ENCODE measurements at places on chromosomes 16 and 17. TPM values are rescaled to one million over a fixed set of nuclear protein-coding genes. Genes with fewer than 3 reads are reported as not detected.

- DNase-seq, result no peak
Measured at GRCh38 chr17:8685381-8685780, 54.9 kb upstream of the MYH10 start.

GRCh38 chr16:70160388-70160787, 13.2 kb upstream of the CLEC18C start:
- DNase-seq, result no peak

GRCh38 chr17:66138120-66138519, 53.8 kb downstream of the CEP112 start:
- DNase-seq, result no peak

- no peak for DNase-seq
Measured at GRCh38 chr16:26744430-26744829, 322.3 kb upstream of the C16orf82 start.

DNA sequence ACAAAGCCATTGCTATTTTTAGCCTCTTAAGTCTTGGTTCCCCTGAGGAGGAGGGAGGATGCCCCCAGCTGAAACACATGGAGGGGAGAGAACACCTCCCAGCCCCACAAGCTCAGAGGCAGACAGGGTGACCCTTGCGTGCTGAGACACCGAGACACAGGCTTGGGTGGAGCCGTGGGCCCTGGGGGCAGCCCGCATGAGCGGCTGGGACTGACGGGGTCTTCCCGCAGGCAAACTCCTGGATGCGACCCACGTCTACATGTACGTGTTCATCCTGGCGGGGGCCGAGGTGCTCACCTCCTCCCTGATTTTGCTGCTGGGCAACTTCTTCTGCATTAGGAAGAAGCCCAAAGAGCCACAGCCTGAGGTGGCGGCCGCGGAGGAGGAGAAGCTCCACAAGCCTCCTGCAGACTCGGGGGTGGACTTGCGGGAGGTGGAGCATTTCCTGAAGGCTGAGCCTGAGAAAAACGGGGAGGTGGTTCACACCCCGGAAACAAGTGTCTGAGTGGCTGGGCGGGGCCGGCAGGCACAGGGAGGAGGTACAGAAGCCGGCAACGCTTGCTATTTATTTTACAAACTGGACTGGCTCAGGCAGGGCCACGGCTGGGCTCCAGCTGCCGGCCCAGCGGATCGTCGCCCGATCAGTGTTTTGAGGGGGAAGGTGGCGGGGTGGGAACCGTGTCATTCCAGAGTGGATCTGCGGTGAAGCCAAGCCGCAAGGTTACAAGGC, 9.8 kb downstream of the SLC16A3 start:
- peak; percentile 80 for DNase-seq

- no peak for DNase-seq
Measured at GRCh38 chr16:64962786-64963185, 159.1 kb downstream of the CDH11 start.

DNA sequence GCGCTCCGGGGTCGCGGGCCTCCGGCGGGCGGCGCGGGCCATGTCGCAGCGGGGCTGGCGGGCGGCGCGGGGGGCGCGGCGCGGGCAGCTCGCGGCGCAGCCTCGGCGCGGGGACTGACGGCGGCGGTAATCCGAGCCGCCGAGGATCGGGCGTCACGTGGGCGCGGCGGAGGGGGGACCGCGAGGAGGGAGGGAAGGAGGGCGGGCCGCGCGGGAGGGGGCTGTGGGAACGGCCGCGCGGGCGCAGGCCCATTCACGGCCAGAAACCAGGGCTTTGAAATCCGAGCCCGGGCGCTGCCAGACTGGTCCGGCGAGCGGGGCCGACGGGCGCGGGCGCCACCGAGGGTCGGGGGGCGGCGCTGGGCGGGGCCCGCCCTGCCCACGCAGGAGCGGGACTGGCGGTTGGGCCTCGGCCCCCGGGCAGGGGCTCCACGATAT, at the start of gene MTSS2:
Gene MTSS2 (minus strand): TSS at position 116 of the 438 bp plus-strand sequence. CDS start 262 bp downstream, outside the sequence.
- DNase-seq, result peak; percentile 87

GRCh38 chr16:3140603-3141427, 6.0 kb downstream of the ZNF213 start:
- DNase-seq, result no peak

The TAC4 gene
- total RNA-seq, result 0.44 TPM

The CDH1 gene
- total RNA-seq, result 0.11 TPM

The SSTR5 gene
- total RNA-seq, result 22.6 TPM

All from left ventricle myocardium inferior (tissue), 1 donor.